ENCODE measurements at places on chromosomes 7 and 10.

DNA sequence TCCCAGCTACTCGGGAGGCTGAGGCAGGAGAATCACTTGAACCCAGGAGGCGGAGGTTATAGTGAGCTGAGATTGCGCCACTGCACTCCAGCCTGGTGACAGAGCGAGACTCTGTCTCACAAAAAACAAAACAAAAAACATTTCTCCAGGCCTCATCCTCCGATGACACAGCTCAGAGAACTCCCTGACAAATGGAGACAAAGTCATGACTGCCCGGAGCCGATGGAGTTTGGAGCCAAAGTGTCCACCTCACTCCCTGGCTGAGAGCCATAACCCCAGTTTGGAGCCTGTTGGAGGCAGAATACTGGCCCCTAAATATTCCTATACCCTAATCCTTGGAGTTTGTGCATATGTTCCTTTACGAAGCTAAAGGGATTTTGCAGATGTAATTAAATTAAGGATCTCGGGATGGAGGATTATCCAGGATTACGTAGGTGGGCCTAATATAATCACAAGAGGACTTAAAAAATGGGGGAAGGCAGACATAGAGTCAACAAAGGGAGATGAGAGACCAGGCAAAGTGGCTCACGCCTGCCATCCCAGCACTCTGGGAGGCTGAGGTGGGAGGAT is 22.7 kb downstream of the SSC4D start:
- no peak for DNase-seq

- no peak for DNase-seq
Observed at GRCh38 chr7:138752518-138753149, 45.2 kb upstream of the TMEM213 start.

DNA sequence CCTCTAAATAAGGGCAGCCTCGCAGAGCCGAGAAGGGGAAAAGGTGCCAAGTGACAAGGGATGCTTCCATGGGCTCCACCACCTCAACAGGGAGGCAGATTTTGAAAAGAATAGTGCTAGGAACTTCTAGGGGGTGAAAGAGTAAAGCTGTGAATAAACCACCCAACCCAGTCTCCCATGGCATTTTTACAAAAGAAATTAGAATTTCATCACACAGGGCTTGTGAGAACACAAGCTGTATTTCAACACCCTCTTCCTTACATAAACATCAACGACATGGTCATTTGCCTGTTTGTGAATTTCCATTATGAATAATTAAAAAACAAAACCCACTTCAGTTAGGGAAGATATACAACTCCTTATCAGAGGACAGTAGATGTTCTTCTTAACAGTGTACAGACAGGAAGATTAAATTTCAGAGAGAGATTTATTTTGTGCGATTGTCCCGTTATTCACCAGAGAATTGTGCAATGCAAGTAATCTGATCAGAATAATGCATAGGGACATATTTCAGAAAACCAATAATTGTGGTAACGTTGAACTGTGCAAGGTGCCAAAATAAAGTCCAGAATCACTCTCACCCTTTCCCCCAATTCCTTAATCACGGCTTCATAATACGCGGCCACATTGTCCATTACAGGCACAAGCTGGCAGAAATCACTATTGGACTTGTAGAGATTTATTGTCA is 207.8 kb upstream of the MGMT start:
- no peak for DNase-seq

DNA sequence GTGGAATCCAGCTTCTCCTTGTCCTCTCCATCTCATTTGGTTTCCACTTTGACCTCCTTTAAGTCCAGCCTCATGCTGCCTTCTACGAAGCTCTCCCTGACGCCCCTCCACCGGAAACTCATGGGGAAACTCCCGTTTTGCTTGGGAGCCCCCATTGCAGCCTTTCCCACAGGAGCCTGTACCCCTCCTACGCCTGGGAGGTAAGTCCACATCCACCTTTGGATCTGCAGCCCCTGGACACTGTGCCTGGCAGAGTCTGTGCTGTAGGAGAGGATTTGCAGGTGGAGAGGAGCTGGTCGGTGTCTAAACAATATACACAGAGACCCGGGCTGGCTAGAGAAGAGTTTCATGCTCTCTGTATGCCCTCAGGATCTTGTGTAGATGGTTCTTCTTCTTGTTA is 296.1 kb downstream of the GLRX3 start:
- DNase-seq = no peak

DNA sequence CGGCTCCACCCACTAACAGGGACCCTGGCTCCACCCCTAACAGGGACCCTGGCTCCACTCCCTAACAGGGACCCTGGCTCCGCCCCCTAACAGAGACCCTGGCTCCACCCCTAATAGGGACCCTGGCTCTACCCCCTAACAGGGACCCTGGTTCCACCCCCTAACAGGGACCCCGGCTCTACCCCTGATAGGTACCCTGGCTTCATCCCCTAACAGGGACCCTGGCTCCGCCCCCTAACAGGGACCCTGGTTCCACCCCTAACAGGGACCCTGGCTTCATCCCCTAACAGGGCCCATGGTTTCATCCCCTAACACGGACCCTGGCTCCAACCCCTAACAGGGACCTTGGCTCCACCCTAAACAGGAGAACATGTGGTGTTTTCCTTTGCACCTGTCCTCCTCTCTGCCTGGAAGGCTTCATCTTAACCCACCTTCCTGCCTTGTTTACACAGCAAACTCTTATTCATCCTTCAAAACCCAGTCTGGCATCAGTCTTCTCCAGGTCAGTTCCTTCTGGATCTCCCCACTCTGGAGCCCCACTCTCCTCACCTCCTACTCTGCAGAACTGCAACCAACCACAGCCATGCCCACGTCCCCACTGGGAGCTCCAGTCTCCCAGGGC is 58.0 kb downstream of the CHST15 start:
- DNase-seq = peak; percentile 36

GRCh38 chr10:85045046-85045445 is 716.7 kb downstream of the CCSER2 start:
- no peak for DNase-seq

All from AML-193 (cell line).